ENCODE measurements at places on chromosomes 2 and 18.

GRCh38 chr2:86352137-86352726, 14.8 kb upstream of the REEP1 start:
- no peak for DNase-seq

DNA sequence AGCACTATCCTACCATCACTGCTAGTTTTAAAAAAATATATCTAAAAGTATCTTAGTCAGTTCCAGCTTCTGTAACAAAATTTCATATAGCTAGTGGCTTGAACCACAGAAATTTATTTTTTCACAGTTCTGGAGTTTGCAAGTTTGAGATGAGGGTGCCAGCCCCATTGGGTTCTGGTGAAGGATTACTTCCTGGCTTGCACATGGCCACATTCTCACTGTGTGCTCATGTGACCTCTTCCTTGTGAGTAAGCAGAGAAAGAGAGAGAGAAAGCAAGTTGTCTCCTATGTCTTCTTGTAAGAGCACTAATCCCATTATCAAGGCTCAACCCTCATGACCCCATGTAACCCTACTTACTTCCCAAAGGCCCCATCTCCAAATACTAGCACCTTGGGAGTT, 158.9 kb downstream of the DOK6 start:
- DNase-seq, result no peak

DNA sequence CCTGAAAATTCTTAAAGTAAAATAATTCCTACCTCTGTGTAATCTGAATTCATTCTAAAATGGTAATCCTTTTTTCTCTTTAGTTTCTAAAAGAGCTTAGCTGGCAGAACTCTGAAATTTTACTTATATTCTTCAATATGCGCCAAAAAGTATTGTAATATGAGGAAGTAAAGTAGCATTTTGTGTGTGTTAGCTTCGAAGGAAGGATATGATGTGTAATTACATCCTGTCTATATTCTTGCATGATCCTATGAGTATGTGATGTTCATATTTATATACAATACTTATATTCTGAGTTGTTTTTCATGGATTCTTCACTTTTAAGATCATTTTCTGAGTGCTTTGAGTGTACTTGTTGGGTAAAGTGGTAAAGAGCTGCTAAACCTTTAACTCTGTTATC, 402.9 kb upstream of the PKDCC start:
- no peak for DNase-seq

DNA sequence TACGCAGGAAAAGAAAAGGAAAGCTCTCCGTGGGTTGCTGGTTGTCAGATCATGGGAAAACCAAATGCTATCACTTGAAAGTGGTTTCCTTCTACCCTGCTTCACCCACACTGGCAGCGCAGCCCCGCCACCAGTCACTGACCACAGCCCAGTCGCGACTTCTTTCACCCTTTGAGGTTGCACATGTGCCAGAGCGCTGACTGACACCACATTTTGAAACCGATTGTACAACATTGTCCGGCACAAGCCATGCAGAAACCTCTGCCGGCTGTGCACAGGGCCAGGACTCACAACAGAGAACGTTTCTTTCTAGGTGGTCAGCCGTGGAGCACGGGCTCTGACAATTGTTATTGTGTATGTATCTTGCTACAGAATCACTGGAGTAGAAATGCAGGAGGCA, 827.2 kb upstream of the POU3F3 start:
- no peak for DNase-seq

DNA sequence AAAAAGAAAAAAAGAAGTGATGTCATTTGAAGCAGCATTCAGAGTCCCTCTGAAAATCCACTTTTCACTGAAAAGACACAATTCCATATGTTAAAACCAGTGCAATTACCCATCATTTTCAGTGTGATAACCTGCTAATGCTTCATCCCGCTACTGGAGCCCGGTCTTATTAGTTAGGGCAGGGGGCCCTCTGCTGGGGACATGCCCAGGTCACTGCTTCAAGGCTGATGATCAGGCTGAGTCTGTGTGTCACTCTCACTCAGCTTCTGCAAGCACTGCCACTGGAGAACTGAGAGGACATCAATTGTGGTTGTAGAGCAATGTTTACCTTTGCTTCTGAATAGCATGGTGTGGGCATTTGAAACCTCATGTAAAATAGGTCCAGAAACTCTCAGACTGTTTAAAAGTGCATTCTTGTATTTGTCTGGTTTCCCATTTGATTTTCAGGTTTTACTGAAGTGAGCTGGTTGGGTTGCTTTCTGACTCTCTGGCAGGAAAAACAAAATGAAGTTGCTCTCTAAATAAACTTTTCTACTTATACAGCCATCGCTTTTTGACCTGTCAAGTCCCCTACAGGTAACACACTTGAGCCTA, 49.2 kb upstream of the NXPH2 start:
- DNase-seq, result no peak

GRCh38 chr2:107263628-107264027, 377.7 kb upstream of the ST6GAL2 start:
- DNase-seq, result no peak

DNA sequence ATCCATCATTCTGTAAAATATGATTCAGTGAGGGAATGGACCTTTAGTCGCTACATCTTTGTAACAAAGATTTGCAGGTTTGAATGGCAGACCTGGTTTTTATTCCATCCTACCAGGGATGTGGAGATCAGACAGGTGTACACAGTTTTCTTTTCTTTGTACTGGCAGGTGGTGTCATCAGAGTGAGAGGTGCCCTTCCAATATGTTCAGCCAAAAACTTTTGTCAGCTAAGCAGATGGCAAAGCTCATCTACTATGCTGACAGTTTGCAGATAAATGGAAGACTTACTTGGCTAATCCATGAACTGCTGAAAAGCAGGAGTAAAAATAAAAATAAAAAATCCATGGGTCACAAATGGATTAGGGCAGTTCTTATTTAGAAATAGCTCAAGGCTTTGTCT, 185.5 kb upstream of the DOK6 start:
- no peak for DNase-seq

DNA sequence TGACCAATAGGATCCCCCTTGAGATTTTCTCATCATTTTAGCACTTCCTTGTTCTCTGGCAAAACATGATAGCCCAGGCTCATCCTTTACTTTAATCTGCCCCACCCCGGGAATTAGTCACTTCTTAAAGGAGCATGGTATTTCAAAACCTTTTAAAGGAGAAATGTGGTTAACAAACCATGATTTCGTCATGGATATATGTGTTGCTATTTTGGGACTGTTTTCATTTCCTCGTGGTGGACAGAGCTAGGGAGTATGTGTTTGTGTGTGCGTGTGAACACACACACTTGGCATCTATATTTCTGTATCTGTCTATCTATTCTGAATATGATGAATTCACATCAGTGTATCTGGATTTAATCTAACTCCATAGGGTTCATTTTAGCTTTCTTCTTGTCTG, 128.1 kb downstream of the BIRC6 start:
- DNase-seq, result no peak

GRCh38 chr18:76618721-76619120, 123.7 kb upstream of the ZNF516 start:
- DNase-seq, result no peak

DNA sequence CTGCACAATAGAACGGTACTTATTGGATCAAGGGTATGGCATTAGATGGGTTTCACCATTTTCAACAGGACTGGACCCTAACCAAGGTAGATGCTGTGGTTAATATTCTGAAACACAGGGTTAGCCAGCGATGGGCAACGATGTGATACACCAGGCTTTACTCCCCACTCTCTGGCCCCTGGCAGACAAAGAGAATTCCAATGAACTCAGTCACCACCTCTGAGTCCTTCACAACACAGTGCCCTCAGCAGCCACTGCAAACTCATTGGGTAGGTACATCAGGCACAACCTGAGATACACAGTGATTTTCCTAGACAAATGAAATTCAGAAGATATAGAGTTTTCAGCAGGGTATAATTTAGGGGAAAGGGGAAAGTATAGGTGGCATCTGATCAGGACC, 634.5 kb downstream of the ZEB2 start:
- no peak for DNase-seq

DNA sequence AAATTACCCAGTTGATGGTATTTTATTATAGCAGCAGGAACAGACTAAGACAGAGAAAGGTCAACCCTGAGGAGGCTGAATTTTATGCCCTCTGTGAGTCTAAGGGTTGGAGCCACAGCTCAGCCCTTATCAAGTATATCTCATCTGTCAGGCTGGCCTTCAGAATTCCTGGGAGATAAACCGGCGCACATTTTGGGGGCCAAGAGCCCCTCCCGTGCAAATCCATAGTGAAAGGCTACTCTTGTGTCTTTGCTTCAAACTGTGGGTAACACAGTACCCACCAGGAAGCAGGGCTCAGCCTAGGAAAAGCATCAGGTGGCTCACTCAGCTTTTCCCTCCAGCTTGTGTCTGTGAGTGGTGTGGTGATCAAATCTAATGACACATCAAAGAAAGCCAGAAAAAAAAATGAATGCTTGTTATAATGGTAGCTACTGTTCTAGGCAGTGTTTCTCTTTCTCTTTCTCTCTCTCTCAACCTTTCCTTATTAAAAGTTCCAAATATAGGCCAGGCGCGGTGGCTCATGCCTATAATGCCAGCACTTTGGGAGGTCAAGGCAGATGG, 25.0 kb upstream of the ASXL2 start:
- no peak for DNase-seq

- no peak for DNase-seq
Measured at GRCh38 chr2:14988600-14988999, 356.1 kb downstream of the LRATD1 start.

DNA sequence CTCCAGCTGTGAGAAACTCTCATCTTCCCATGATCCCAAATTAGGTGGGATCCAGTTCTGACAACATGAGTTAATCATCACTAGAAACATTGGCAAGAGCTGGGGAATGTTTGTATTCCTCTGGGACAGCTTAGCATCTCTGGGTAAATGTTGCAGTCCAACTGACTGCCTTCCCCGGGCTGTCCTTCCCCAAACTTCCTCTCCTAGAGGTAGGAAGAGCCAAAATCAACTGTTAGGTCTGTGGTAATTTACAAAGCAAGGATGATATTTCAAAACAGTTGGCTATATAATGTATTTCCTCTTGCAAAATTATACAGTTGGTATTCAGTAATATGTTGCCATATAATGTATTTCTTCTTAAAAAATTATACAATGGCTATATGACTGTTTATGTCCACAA, 148.5 kb downstream of the MGAT5 start:
- DNase-seq, result no peak

GRCh38 chr2:131493199-131493968, 1.2 kb upstream of the MZT2A start:
- no peak for DNase-seq

GRCh38 chr2:132703396-132703795, 33.4 kb upstream of the LYPD1 start:
- DNase-seq, result no peak

- no peak for DNase-seq
Measured at GRCh38 chr2:1816414-1816911, 72.1 kb upstream of the PXDN start.

DNA sequence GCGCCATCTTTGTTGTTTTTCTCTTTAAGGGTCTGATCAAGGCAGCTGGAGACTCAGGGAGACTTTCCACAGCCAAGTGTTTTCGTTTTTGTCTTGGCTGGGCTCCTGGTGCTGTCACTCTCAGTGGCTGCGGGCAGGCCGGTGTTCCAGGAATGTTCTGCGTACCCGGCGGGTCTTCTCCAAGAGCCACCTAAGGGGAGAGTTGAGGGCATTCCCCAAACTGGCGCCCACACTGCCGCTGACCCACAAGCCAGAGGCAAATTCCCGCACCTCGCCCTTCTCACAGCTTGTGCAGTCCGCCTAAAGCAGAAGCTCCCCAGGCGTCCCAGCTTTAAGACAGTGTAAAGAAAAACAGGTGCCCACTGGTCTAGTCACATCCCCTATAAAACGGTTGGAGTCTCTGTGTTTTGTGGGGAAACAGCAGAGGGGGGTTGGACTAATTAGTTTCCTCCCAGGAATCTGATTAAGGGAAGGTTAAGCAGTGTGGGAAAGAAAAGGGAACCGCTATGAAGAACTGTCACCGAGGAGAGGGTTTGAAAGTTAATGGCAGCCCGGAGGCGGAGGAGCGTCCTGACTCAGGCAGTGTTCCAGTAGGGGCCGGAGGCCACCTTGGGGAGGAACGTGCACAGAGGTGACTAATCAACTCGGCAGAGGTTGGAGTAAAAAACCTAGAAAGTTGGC, 224.5 kb downstream of the SLC4A3 start:
- no peak for DNase-seq

DNA sequence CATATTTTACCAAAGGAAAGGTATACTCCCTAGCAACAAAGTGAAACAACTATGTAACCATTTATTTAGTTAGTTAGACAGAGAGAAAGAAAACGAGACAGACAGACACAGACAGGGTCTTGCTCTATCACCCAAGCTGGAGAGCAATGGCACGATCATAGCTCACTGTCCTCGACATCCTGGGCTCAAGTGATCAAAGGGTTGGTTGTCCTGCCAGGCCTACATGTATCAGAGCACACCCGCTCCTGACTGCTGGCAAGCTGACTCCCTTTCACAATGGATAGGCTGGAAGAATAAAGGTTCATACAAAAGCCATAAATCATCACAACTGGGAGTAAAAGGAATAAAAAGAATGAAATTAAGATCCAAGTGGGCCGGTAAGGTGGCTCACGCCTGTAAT, 53.5 kb downstream of the ATL2 start:
- DNase-seq, result no peak

DNA sequence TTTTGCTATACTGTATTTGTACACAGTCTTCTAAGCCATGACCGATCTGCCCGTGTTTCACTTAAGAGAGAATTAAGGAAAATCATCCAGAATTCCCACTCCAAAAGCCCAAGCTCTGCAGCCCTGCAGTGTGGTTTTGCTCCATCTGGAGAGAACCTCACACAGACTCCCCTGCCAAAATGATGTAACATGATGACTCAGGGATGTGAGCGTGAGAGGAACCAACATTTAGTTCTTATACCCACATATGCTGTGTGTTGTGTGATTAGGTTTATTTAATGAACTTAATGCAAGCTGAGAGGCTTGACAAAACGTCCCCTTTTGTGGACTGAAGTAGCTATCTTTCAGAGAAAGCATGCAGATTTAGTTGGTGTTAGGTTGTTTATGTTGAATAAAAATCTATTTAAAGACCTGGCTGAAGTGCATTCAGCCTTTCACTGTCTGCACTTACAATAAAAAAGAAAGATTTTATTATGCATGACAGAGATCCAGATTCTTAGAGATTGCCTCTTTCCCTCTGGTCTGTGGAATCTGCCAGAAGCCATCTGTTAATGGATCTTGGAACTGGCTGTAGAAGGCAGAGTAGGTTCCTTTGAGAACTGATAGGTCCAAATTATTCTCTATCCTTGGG, 6.3 kb downstream of the RAB12 start:
- no peak for DNase-seq

DNA sequence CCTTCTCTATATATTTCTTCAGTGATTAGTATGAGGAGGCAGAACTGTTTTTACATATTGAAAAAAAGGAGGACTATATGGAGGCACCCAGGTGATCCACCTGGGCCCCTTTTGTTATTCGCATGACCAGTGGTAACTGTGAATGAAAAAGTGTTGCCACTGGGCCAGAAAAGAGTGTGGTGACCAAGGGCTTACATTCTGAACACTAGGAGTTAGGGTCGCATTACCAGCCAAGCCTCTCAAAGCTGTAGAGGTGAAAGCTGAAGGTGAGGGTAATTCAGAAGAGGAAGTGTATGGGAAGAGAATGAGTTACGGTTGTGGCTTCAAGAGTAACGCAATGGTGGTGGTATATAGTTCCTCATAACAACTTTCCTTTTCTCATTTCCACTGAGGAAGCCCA, 487.6 kb downstream of the TMEM182 start:
- no peak for DNase-seq

- DNase-seq, result no peak
Measured at GRCh38 chr2:23413641-23414040, 28.7 kb downstream of the KLHL29 start.
